ENCODE measurements at places on chromosomes 4 and X. TPM values are rescaled to one million over a fixed set of nuclear protein-coding genes. Genes with fewer than 3 reads are reported as not detected.
A peak's percentile ranks its signal among the peaks of the same experiment; 100 is the strongest.

Gene SPANXA2
- total RNA-seq: not detected

Gene CT45A10
- not detected for total RNA-seq

GRCh38 chrX:43718081-43718480 is 62.0 kb downstream of the MAOA start:
- DNase-seq: no peak

DNA sequence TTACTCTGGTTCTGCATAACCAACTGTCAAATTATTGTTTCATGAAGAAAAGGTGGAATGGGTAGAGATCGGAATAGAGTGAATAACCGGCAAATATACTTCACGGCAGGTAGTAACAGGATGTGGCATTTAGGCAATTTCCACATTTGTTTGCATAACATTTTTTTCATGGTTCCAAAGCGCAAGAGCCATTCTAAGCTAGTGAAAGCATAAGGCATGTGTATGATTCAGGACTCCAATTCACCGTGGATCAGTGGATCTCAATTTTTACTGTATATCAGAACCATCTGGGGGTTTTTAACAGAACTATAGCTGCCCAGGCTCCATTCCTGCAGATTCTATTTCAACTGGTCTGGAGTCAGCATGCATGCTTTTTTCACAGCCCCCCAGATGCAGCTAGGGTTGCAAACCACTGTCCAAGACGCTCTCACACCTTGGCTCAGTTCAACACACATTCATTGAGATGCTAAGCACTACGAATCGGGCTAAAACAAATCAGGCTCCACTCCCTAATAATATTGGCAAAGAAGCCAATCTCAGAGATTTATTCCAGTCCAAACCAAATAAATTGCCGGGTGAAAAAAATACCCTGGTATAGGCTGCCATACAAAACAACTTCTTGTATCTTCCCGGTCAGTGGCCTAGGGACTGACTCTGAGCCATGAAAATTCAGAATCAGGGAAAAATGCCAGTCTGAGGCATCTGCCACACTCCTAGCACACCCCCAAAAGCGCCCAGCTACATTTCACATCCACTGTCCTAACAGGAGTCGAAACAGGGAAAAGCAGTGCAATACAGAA is 30.0 kb downstream of the AFAP1 start:
- DNase-seq: no peak

DNA sequence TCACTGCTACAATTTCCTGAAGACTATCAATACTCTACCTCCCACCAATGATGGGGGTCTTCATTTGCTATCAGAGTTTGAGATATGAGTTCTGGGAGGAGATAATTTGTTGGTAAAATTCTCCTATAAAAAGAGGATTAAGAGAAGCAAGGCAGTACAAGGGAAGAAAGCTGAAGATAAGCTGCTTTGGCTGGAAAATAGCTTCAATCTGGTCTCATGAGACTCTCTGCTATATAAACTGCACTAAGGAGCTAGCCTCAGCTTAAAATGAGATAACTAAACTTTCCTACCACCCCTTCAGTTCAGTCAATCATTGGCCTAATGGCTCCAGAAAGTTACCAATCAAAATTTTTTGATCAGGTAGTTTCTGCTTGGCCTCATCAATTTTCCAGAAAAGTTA is 2105.0 kb downstream of the ARAP2 start:
- DNase-seq: no peak

GRCh38 chr4:6749340-6750171 is 33.0 kb upstream of the KIAA0232 start:
- peak; percentile 47 for DNase-seq

Gene NPY1R
- 11.8 TPM for total RNA-seq

DNA sequence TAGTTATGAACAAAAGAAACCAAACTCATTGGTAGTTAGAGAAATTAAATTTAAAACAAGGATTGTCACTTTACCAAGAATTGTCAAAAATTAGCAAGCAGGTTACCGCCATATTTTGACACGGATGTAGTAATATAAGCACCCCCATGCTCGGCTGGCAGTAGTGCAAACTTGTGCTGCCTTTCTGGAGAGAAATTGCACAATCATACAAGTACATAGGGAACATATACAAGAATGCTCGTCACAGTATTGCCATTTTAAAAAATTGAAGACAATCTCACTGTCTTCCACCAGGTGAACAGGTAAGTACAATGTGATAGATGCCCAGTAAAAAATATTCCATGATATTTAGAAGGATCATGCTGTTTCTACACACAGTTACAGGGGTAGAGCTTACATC is 55.6 kb upstream of the SLC39A8 start:
- no peak for DNase-seq

Gene TRAPPC2
- 12.0 TPM for total RNA-seq

Gene NPNT
- 1.3 TPM for total RNA-seq

Gene BCOR
- 39.9 TPM for total RNA-seq

- DNase-seq: no peak
These were observed 70.0 kb downstream of the CAPN6 start for GRCh38 chrX:111200327-111200726.

GRCh38 chrX:109536439-109537323 is at the start of gene NXT2:
TSS of gene NXT2 (plus strand) at chrX:109536844. CDS start at chrX:109537007, 163 bp downstream.
- DNase-seq: peak; percentile 93

DNA sequence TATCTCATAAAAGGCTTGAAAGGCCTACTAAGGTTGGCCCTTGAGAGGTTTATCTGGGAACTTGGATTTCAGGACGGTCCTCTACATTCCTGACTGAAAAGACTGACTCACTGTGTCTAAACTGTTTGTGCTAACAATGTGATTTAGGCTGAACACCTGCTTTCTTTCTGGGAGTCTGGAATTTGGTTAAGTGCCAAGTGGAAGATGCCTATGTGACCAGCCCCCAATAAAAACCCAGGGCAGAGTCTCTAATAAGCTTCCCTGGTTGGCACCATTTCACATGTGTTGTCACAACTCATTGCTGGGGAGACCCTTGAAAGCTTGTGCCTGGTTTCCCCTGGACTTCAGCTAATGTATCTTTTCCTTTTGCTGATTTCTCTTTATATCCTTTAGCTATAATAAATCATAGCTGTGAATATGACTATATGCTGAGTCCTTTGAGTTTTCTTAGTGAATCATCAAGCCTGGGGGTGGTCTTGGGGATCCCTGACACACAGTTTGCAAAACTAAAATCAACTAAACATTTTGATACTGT is 55.1 kb downstream of the GPR82 start:
- no peak for DNase-seq

GRCh38 chrX:64662876-64663275 is 267.6 kb upstream of the MTMR8 start:
- peak; percentile 51 for DNase-seq

DNA sequence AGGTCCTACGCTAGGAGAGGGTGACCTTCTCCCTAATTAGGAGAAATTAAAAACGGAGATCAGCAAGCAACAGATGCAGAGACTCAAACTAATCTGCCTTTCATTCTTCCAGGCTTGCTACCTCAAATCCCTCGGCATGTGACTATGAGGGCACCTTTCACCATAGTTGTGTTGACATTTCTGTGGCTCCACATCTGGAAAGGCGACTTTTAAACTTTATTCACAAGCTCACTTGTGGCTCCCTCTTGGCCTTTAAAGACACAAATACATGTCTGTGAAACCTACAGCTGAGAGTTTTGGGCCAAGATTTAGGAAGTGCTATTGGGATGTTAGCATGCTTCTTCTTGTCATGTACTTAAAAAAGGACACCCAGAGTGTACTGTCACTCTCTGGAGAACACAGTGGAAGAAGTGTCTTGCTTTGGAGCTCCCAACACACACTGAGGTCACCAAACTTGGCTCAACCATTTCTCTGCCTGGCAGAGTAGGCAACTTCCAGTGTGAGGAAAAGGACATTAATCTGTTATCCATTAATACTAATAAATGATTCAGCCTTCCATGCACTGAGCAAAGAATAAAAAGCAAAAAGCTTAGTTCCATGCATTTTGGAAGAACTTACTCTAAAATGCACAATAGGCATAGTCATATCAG is 60.1 kb downstream of the LDB2 start:
- DNase-seq: no peak

DNA sequence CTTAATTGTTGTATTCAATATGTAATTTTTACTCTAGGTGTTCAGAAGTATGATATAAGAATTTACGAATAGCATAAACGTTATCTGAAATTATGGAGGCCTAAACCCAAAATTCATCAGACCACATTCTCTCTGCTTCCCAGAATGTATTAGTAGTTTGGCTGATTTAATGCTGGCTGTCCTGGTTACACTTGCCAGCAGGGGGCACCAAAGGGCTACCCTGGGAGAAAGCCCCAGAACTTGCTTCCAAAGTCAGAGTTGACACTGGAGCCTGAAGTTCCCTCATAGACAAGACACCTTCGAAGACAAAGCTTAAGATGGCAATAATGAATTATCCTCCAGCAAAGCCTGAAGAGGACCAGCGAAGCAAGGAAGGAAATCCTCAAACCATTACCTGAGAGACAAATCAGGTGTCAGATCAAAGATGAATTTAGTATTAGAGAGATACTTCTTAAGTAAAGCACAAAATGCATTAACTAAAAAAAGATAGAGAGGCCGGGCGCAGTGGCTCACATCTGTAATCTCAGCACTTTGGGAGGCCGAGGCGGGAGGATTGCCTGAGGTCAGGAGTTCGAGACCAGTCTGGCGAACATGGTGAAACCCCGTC is 11.3 kb upstream of the ANOS1 start:
- DNase-seq: peak; percentile 90

DNA sequence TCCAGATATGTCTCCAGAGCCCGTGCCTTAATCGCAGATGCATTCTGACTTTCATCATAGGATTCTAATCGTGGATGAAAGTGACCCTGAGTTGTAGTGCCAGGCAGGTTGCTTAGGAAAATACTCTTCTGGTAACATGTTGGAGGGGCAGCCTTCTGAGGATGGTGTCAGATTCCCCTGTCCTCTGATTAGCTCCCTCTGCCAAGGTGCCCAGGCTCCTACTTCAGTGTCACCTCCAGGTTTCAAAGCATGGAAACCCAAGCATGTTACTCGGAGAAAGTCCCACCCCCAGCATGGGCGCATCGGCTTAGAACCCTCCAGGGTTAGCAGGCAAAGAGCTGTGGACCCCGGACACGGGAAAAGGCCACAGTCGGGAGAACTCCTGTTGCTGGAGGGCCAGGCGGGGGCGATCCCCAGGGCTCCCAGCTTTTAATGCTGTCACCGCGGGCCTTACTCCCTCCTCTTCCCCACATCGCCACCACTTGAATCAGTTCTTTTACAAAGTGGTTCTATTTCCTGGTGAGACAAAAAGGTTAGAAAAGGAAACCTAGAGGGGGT is 44.5 kb downstream of the TRIM2 start:
- DNase-seq: peak; percentile 79

DNA sequence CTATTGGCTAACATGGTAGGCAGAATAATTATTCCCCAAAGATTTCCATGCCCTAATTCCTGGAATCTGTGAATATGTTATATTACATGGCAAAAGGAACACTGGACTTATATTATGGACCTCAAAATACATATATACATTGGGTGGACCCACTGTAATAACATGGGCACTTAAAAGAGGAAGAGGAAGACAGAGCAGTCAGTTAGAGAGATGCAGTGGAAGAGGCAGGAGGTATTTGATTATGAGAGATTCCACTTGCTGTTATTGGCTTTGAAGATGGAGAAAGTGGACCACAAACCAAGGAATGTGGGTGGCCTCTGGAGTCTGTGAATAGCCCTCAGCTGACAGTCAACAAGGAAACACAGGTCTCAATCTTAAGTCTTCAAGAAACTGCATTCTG is 14.0 kb upstream of the ART3 start:
- DNase-seq: no peak

DNA sequence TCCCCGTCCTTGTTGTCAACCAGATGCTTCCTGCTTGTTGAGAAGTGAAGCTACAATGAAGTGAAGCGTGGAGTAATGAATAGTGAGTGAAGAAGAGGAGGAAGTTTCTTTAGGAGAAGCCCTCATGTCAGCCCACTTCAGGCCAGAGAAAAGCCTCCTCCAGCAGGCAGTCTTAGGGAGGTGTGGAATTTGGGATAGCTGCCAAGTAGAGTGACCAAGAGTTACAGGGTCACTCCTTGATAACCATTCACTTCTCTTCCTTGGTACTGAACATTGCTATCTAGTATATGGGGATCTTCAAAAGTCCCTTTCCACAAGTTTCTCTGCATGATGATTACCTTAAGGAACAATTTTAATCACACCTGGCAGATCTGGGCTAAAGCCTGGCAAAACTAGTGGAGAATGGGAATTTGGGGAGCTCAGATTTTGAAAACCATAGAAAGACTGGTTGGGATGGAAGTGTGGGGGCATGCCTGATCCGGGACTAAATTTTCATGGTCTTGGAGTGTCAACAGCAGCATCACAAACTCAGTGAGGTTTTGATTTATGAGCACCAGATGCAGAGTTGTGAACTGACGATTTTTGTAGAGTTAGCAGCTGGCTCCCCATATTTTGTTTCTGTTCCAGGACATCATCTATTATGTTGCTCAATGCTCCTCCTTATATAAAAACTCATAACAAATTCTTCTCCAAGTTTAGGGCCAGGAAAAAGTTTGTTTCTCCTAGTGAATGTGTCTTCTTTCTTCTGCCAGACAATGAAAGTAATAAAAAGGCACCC is 53.1 kb downstream of the IGSF1 start:
- DNase-seq: no peak

Gene AREG
- 1.3 TPM for total RNA-seq

Gene SLC2A9
- 0.38 TPM for total RNA-seq

Gene MAGEB2
- total RNA-seq: not detected

GRCh38 chr4:82216219-82216618 is 157.6 kb downstream of the HNRNPD start:
- no peak for DNase-seq

Gene PNMA6A
- 7.1 TPM for total RNA-seq

- DNase-seq: no peak
These were observed 54.7 kb upstream of the NPNT start for GRCh38 chr4:105840426-105841174.

GRCh38 chrX:107878106-107878505 is 52.4 kb downstream of the MID2 start:
- DNase-seq: no peak

GRCh38 chr4:161186750-161187149 is 977.0 kb downstream of the FSTL5 start:
- no peak for DNase-seq

DNA sequence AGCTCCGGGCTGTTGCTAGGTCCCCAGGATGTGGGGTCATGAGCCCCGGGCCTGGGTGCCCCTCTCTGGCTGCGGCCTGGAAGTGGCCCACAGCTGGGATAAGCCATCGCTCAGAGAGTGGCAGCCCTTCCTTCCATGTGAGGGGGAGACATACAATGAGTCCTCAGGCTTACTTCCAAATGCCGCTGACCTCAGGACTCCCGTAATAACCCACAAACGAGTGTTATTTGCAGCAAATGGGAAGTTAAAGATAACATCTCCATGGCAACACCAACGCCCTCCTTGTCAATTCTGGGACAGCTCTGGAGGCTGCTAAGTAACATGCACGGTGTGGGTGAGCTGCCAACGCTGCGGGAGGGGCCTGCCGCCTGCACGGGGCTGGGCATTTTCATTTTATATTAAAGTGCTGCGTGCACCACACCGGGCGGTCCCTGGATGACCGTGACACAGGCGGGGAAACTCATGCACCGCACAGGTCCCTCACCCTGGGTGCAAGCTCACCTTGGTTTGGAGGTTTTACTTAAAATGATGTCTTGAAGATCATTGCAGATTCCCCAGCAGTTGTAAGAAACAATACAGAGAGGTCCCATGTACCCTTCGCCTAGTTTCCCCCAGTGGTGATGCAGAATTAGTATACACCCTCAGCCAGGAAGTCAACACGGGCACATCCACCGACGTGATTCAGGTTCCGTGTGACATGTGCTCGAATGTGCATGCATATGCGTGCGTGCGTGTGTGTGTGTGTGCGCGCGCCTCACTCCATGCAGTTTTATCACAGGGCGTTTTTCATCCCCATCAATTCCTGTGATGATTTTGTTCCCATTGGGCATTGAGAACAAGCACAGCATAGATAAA is 79.4 kb downstream of the ABLIM2 start:
- peak; percentile 53 for DNase-seq

GRCh38 chr4:169604131-169604900 is 8.1 kb downstream of the NEK1 start:
- no peak for DNase-seq

Data from endodermal cell (in vitro differentiated cells).